ENCODE measurements at places on chromosomes 11 and 22. TPM values are rescaled to one million over a fixed set of nuclear protein-coding genes. Genes with fewer than 3 reads are reported as not detected.

DNA sequence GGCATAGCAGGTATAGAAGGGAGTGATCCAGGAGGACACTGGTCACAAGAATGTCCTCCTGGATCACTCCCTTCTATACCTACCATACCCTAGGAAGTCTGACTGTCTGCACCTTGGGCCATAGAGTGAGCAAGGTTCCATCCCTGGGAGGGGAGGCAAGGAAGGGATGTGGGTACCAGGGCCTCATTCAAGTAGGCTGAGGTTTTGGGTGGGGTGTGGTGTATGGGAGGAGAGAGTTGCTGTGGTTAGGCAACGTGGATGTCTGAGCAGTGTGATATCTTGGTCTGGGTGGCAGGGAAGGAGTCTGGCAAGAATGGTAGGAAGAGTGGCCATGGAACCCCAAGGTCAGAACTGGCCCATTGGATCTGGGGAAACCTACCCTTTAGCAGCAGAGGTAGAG is 13.2 kb downstream of the PPFIBP2 start:
- DNase-seq = no peak

DNA sequence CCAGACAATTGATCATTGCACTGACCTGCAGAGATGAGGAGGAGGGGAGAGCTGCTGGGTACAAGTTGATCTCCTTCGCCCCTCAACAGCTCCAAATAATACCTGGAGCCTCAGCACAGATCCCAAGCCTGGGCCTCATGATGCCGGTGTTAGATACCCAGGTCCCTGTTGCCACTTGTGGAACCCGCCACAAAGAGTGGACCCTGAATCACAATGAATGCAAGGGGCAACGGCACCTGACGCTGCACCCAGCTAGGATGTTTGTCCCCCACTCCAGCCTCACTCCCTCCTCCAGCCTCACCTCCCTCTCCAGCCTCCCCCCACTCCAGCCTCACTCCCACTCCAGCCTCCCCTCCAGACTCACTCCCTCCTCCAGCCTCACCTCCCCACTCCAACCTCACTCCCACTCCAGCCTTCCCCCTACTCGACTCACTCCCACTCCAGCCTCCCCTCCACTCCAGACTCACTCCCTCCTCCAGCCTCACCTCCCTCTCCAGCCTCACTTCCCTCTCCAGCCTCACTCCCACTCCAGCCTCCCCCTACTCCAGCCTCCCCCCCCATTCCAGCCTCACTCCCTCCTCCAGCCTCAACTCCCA is 879.0 kb downstream of the BRD1 start:
- no peak for DNase-seq

The TRPT1 gene
- total RNA-seq = 41.0 TPM

DNA sequence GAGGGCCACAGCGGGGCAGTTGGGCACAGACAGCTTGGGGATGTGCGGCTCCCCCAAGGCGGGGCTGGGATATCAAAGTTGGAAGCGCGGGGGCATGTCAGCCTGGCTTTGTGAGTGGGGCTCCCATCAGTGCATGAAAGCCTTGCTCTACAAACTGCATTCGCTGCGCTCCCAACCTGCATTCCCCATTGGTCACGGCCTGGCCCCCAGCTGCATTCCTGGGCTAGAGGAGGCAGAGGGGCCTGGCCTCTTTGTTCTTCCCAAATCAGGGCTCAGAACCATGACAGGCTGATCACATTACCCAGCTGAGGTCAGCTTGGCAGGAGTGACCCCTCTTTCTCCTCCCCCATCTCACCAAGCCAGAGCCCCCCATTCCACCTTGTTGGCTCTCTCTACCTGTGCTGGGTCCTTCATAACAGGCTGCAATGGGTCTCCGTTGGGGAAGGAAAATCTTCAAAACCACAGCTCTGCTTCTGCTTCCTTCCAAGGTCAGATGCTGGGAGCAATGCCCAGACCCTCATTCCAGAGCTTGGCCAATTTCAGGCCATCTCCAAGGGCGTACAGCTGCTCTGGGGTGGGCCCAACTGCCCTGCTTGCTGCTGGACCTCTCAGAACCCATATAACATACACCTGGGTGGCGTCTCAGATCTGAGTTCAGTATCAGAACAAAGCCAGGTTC is 38.7 kb upstream of the CDON start:
- no peak for DNase-seq

DNA sequence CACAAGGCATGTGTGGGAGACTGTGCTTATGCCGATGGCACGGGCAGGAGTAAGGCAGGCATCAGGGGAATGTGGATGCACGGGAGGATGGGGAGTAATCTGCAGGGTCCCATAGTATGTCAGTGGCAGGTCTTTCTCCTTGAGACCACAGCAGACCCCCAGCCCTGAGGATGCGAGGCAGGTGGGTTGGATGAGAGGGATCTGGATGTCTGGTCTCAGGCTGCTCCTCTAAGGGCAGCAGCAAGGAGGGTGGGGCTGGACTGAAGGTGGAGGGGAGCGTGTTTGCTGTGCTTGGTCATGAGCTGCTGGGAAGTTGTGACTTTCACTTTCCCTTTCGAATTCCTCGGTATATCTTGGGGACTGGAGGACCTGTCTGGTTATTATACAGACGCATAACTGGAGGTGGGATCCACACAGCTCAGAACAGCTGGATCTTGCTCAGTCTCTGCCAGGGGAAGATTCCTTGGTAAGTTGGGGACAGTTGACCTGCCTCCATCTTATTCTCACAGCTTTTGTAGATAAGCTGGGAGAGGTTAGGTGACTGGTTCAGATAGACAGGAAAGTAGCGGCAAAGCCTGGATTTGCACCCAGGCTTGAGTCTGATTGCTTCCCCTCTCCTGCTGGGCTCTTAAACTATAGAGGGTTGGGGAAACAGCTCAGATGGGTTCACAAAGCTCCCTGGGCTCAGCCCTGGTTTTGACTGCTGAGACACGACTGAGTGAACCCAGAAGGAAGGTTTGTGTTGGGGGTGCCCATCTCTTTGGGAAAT is at the start of gene APOL1:
Gene APOL1, plus strand, starts transcription at position 380 of the 769 bp plus-strand sequence. CDS start 1,823 bp downstream, outside the sequence.
- no peak for DNase-seq

- peak; percentile 52 for DNase-seq
Measured at GRCh38 chr22:26428515-26429457, at the start of gene ASPHD2. ASPHD2 (plus strand) TSS chr22:26429260; CDS start chr22:26433616, 4,356 bp downstream.

GRCh38 chr11:119298726-119299125 is 18.2 kb downstream of the MCAM start:
- DNase-seq = no peak

The ACRV1 gene
- not detected for total RNA-seq

GRCh38 chr11:85758480-85759039 is 52.4 kb downstream of the SYTL2 start:
- no peak for DNase-seq

The NXPE2 gene
- total RNA-seq = not detected

DNA sequence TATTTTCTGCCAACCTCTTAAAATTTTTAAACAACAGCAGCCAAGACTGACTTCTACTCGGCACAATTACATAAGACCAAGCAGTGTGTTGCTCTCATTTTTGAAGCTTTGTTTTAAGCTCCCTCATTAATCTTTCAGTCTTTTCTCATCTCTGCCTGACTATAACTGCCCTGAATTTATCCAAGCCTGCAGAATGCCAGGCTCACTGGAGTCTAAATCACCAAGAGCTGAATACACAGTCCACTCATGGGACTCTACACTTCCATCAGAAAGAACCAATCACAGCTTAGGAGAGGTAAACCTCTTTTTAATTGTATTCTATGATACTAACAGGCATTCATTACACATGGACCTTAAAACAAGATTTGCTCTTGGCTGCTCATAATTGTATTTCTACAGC is 178.7 kb downstream of the CADM1 start:
- DNase-seq = no peak

The NOX4 gene
- total RNA-seq = 5.8 TPM

GRCh38 chr11:111361052-111361801 is 17.8 kb downstream of the POU2AF1 start:
- DNase-seq = no peak

- no peak for DNase-seq
Measured at GRCh38 chr11:36148701-36149100, 140.5 kb downstream of the COMMD9 start.

The OR6A2 gene
- total RNA-seq = 0.12 TPM

- DNase-seq = no peak
Measured at GRCh38 chr11:110979696-110980095, 265.8 kb upstream of the POU2AF2 start.

DNA sequence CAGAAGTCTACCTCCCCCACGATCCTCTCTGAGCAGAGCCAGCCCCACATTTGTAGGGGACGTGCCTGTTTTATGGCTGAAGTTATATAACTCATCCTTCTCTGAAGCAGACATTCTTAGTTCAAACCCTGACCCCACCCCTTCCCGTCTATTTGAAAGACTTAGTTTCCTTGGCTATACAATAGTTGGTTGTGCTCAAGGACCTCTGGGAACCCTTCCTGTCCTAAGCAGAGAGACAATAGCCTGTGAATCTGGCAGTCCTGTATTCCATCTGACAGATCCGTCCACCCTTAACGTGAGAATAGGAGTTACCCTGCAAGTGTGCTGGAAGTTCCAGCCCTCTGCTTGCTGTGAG is 75.2 kb downstream of the MN1 start:
- no peak for DNase-seq

DNA sequence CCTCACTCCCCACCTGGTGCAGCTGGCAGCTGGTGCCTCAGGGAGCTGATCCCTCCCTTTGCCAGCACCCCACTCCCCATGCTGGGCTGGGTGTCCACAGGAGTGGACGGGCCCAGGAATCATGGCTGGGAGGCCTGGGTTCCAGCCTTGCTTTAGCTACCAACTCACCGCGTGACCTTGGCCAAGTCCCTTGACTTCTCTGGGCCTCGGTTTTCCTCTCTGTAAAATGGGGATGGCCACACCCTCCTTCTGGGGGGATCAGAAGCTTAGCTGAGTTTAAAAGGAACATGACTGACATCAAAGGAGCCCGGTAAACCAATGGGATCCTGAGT is 116.9 kb downstream of the KIAA1671 start:
- DNase-seq = no peak
